ENCODE measurements at places on chromosomes 3 and 15.

- no peak for DNase-seq
Measured at GRCh38 chr15:35023804-35024203, 35.7 kb upstream of the ZNF770 start.

DNA sequence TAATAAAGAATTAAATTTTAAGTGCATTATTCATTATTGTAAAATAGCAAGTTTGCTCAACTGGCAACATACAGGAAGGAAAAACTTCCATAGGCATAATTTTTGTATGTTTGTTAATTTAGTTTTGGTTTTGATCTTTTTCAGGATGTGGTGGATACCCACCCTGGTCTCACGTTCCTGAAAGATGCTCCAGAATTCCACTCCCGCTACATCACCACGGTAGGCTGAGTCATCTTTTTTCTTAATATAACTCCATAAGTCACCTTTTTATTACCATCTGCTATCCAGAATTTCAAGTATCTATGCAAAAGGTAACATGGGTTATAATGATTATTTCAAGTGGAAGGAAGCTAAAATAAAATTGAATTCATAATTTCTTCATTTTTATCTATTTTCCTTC is 104.8 kb downstream of the PPP2R3A start:
- DNase-seq = no peak

DNA sequence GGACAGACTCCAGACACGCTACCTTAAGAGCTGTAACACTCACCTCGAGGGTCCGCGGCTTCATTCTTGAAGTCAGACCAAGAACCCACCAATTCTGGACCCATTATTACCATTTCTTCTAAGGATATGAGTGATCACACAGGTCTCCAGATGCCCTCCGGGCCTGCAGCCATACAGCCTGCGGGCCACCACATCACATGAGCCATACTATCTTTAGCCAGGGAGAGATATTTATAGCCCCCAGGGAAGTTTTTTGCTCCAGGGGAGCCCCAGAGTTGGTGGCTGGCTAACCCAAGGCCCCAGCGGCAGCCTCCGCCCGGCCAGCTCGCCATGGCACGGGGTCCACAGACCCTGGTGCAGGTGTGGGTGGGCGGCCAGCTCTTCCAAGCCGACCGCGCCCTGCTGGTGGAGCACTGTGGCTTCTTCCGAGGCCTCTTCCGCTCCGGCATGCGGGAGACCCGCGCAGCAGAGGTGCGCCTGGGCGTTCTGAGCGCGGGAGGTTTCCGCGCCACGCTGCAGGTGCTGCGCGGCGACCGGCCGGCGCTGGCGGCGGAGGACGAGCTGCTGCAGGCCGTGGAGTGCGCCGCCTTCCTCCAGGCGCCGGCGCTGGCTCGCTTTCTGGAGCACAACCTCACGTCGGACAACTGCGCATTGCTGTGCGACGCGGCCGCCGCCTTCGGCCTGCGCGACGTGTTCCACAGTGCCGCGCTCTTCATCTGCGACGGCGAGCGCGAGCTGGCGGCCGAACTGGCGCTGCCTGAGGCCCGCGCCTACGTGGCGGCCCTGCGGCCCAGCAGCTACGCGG is at the start of gene KBTBD13:
KBTBD13 (plus strand) TSS at position 261 of the 805 bp plus-strand sequence; CDS start at position 331, 70 bp downstream.
- no peak for DNase-seq

DNA sequence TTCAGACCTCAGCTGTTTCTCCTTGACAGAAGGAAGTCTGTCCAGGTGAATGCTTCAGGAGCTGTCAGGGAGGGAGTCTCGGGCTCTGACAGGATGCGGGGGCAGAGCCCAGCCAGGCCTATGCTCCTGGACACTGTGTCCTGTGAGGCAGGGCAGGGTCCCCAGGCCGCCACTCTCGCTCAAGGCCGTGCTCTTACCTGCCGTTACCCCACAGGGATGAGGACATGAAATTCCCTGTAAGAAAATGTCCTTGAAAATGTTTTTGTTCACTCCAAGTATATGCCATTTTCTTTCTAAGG is 63.9 kb downstream of the BOC start:
- DNase-seq = no peak

DNA sequence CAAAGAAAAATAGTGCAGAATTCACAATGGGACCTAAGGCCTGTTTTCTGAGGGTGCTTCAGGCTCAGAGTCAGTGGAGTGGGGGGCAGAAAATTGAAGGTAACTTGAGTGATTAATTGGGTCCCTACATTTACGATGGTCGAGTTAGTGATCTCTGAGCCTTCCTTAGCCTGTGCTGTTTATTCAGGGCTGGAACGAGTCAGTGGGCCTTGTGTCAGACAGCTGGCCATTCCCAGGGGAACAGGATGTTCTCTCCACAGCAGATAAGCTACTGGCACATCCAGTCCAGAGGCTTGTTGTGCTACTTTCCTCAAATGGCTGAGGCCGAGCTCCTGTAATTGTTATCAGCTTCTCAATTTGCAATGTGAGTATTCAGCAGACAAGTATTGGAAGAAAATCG is 29.2 kb upstream of the CNTN3 start:
- DNase-seq = no peak

- no peak for DNase-seq
Measured at GRCh38 chr3:150744041-150744918, 18.7 kb downstream of the SIAH2 start.

GRCh38 chr3:134029734-134030378 is at the start of gene SLCO2A1:
Gene SLCO2A1, minus strand, starts transcription at chr3:134029925. Its CDS starts 123 bp downstream, at chr3:134029802.
- DNase-seq = peak; percentile 59

DNA sequence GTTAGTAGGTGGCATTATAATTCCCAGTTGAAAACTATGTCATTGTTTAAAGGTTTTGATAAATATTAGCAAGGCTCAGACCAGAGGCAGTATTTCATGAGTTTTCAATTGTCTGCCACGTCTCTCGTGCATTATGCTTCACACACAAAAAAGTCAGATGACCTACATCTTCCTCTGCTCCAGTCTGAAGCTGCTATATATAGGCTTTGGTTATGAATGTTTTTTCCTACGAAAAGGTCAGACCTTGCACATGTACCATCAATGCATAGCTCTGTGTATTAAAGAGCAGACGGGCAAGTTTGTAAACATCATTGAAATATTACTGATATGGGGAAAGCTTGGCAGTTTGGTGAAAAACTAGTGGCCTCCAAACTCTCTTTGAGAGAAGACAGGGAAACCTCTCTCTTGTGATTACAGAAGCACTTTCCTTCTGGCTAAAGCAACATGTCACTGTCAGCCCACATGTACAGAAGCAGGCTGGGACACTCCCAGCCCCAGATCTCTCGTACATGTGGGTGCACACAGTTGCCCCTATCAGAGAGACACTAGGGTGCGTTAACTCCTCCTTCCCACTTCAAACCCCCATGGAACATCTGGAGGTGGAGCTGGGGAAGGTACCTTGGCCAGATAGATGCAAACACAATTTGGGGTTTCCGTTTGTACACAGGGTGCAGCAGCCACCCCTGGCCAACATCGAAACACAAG is 184.0 kb upstream of the BCL6 start:
- DNase-seq = no peak

DNA sequence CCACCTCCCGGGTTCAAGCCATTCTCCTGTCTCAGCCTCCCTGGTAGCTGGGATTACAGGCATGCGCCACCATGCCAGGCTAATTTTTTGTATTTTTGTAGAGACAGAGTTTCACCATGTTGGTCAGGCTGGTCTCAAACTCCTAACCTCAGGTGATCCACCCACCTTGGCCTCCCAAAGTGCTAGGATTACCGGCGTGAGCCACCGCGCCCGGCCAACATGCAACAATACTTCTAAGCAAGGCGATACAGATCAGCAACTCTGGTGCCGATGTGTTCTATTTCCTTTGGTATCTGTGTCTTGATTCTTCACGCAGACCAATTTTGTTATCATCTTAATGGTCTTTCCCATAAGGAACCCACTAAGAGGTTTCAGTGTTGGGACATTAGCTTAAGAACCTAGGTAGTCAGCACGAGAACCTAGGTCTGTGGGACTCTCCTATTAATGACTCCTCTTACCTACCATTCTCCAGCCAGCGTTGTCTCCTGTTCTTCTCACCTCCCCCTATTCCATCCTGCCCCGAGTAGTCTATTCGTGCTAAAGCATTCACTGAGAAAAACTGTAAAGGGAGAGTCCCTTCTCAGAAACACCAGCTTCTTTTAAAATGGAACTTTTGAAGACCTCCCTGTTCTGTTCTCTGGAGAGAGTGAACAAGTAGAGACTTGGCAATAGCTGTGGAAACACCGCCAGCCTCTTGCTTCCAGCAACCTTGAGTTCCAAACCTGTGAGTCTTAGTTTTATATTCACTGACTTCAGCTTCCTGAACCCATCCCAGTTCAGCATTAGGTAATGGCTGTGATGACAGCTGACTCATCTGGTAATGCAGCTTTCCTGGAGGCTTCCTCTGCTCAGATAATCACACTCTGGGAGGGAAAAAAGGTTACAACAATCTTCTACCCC is 61.2 kb downstream of the TSC22D2 start:
- no peak for DNase-seq

All from frontal cortex (tissue), 4 donors.